ENCODE measurements at places on chromosomes 16 and 17.

- no peak for DNase-seq
Measured at GRCh38 chr17:46811978-46812583, 6.4 kb downstream of the WNT3 start.

GRCh38 chr17:38729886-38730525 lies at the start of gene CISD3:
Gene CISD3 (plus strand): TSS chr17:38730341. CDS start chr17:38730359, 18 bp downstream.
- peak; percentile 65 for DNase-seq

DNA sequence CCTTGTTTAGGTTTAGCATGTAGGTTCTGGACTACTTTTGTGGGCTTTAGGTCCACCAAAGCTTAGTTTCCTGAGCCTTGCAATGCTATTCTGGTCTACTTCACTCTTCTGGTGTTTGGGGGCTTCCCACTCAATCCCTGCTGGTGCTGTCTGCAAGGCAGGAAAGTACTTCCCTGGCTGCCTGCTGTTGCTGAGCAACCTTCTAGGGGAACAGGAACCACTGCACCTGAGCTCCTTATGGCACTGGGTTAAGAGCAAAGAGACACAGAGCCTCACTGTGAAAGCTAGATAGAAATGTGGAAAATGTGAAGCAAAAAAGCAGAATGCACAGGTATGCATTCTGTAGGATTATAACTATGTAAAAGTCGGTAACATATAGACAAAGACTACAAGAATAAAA lies 17.0 kb downstream of the MPO start:
- no peak for DNase-seq

- no peak for DNase-seq
Measured at GRCh38 chr17:9817086-9817485, 4.8 kb downstream of the GSG1L2 start.

GRCh38 chr16:60064026-60064425 lies 1329.9 kb upstream of the GOT2 start:
- no peak for DNase-seq

DNA sequence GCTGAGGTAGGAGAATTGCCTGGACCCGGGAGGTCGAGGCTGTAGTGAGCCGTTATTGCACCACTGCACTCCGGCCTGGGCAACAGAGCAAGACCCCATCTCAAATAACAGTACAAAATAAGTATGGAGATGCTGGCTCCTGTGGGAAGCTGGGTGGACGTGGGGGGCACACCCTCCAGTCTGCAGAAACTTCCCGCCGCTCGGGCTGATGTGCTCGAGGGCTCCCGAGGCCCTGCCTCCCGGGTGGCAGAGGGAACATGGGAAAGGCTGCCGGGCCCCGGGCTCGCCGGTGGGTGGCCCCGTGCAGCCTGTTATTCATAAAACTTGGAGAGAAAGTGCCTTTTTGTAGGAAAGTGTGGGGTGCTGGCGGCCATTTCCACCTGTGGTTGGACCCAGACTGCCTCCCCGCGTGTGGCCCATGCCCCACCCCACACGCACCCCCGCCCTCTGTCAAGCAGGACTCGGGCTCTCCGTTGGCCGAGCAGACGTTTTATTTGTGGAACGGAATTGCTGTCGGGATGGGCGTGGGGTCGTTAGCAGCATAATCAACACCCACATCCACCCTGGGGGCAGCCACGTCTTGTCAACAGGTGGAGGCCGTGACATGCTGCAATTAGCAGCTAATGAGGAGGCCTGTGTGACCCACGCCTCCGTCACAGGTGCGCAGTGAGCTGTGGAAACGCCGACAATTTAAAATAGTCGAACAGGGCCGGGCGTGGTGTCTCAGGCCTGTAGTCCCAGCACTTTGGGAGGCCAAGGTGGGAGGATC lies 7.4 kb upstream of the CIAO3 start:
- DNase-seq, result no peak

- DNase-seq, result no peak
Measured at GRCh38 chr17:54967621-54968261, 713 bp downstream of the COX11 start.

DNA sequence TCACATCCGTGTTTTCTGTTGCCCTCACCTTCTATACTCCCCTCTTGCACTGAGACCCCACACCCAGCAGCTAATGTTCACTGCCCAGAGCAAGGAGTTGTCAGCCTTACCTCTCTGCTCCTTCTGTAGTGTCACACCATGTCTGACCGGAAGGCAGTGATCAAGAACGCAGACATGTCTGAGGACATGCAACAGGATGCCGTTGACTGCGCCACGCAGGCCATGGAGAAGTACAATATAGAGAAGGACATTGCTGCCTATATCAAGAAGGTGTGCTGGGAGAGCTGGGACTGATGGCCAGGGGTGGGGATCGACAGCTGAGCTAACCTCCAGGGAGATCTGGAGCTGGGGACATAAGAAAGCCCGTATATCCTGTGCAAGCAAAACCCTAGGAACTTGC lies 3.7 kb downstream of the DYNLL2 start:
- DNase-seq, result no peak

Measured in central memory CD8-positive, alpha-beta T cell (primary cell).